ENCODE measurements at places on chromosomes 11 and 22. TPM values are rescaled to one million over a fixed set of nuclear protein-coding genes. Genes with fewer than 3 reads are reported as not detected.

DNA sequence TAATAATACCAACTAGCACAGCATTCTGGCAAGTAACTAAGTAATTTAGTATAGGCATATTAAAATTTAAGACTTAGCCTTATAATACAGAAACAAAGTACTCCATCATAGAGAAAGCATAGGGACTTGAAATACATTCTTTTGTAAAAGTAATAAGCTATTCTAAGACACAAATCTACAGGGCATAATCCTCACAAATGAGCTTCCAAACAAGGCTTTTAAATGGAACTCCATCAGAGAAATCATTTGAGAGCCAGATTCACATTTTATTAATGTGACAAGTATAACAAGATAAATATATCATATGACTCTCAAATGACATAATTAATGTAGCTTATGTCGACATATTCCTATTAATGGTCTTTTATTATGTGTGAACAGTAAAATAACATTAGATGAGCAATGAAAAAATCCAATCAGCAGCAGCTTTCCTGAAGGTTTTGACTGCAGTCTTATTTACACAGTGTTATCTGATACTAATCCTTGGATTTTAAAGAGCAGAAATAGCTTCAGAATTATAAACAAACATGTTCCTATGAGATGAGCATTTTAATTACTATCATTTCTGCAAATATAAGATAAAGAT, 241.4 kb downstream of the TTC28 start:
- no peak for DNase-seq

DNA sequence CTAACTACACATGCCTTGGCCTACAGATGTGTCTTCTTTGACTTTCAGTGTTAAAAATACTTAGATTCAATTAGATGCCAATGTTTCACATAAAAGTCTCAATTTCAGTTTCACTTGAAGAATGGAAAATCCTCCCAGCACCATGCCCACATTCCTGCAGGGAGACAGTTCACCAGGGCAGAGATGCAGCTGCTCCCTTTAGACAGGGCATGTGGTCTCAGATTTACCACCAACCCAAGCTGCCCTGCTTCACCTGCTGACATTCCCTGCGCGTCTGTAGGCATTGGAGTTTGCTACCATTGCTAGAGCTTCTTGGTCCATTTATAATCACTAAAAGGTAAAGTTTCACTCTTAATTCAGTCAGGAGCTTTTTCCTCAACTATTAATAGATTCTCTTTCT, 113.9 kb downstream of the ARFGAP2 start:
- DNase-seq, result no peak

DNA sequence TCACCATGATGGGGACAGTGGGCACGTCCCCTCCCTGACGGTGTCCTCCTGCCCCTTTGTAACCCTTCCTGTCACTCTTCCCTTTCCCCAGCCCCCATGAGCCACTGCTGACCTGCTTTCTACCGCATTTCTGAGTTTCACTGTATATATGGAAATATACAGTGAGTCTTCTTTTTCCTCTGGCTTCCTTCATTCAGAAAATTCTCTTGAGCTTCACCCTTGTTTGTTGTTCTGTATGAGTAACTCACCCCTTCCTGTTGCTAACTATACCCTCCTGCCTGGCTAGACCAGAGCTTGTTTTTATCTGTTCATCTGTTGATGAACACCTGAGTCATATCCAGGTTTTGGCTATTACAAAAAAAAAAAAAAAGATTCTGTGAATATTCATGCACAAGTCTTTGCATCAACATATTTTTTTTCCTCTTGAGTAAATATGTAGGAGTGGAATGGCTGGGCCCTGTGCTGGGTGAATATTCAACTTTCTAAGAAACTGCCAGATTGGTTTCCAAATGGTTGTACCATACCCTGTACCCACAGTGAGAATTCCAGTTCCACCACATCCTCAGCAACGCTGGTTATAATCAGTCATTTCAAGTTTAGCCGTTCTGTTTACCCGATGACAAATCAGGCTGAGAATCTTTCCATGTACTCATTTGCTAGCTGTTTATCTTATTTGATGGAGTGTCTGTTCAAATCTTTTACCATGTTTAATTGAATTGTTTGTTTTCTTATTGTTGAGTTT, 62.0 kb downstream of the IGF2 start:
- no peak for DNase-seq

DNA sequence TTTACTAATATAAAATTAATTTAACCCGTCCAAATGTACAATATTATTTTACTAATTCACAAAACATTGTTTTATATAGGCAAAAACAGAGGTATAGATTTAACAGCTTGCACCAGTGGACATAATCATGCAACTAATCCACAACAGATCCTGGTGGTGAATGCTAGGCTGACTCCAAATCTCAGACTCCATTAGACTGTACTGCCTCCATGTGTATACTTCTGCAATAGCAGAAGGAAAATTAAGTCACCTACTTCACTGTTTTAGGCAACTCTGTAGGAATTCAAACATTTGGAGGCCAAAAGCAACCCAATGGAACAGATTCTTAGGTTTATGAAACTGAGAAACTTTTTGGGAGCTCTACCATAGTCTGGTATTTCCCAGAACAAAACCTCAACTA, 30.0 kb upstream of the RAB39A start:
- no peak for DNase-seq

- DNase-seq, result no peak
These were observed at the start of gene LRRC10B for GRCh38 chr11:61507962-61508861. Gene LRRC10B, plus strand, starts transcription at chr11:61508749. Its CDS starts 250 bp downstream, at chr11:61508999.

- no peak for DNase-seq
These were observed 56.5 kb upstream of the ARHGAP32 start for GRCh38 chr11:129248618-129249017.

DNA sequence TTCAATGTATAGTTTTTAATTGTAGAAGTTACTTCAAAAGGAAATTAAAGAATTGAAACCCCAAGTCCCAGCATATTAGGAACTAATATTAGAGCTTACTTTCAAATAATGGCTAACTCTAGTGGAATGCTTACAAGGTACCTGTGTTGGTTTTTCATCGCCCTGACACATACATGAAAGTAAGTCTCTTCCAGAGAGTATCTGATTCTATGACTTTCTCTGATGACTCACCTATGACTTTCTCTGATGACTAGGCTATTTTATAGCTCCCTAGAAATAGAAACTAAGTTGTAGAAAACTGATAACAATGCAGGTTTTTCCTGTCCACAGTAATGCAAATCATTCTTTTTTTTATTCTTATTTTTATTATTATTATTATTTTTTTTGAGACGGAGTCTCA, 33.6 kb upstream of the MMP7 start:
- DNase-seq, result no peak

GRCh38 chr11:130389335-130389935, 39.0 kb downstream of the ADAMTS8 start:
- DNase-seq, result no peak

DNA sequence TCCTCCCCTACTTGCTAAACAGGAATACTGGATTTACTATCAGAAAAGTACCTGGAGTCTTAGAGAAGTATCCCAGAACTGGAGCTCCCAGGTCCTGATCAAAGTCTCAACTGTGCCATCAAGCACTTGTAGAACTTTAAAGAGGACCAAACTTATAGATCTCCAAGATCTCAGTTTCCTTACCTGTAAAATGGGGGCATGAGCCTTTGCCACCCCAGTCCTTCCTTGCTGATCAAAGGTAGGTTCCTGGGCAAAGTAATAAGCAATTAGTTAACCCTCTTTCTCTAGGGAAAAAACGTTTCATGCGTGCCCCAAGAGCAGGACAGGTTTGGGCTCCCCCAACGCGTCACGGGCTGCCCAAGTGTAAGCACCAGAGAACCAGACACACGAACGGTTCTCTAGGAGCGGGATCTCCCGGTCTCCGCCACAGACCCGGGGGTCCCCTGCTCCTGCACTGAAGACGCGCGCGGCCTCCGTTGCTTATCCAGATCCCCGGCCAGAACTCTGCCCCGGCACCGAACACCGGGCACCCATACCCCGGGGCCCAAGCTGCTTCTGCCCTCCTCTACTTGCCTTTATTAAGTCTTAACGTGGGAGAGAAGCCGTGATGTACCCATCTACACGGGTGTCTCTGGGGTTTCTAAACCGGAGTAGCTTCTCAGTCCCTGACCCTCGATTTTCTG, 505 bp downstream of the ZNF214 start:
- no peak for DNase-seq

DNA sequence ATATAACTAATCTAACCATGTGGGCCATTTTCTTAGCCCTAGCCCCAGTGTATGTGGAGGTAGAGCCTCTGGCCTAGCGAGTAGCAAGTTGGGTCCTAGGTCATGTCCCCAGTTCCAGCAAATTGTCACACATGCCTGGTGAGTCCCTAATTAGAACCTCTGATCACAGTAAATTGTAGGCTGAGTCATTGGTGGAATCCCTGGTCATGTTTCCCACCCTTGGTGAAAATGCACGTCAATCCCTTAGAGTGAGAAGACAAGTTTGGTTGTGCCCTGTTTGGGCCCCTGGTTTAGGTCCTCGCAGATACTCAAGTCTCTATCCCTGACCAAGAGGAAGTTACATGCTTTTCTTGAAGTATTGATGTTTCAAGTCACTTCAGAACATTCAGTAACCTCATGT, 46.7 kb downstream of the ATM start:
- DNase-seq, result no peak

- DNase-seq, result no peak
These were observed 2.5 kb downstream of the MPPED2 start for GRCh38 chr11:30583476-30584280.

DNA sequence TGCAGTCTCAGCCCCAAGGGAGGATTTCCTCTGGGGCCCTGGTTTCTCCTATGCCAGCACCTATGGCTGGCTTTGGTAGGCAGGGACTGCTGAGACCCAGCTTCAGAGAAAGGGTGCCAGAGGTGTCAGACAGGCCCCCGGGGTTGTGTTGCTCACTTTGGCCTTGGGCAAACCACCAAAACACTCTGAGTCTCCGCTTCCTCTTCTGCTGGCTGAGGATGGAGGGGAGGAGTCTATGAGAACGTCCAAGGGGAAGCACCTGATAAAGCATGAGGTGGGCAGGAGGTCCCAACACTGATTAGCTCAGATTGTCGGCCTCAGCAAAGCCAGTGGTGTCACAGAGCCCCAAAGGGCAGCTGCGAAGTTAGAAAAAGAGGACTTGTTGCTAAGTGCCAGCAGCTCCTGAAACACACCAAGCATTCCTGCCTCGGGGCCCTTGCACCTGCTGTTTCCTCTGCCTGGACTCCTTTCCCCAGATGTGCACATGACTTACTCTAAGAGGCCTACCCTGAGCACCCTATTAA, 10.5 kb downstream of the SMTNL1 start:
- DNase-seq, result no peak

The CHRM4 gene
- not detected for total RNA-seq

- no peak for DNase-seq
These were observed 5.2 kb upstream of the TNFRSF13C start for GRCh38 chr22:41931701-41932269.

DNA sequence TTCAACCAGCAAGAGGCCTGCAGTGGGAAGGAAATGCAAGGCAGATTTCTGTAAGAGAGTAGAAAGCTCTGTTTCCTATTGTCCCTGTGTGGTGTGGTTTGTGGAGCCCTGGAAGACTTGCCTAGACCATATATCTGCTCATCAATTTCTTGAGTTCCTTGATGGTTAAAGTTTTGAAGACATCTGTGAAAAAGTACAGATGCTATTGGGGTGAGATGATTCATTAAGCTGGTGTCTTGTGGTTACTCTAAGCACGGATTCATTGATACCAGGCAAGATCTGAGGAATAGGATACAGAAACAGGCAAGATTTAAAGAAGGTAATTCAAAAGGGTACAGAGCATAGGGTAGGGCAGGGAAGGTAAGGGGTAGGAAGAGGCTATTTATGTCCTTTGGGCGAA, 275.8 kb upstream of the SESN3 start:
- DNase-seq, result no peak

DNA sequence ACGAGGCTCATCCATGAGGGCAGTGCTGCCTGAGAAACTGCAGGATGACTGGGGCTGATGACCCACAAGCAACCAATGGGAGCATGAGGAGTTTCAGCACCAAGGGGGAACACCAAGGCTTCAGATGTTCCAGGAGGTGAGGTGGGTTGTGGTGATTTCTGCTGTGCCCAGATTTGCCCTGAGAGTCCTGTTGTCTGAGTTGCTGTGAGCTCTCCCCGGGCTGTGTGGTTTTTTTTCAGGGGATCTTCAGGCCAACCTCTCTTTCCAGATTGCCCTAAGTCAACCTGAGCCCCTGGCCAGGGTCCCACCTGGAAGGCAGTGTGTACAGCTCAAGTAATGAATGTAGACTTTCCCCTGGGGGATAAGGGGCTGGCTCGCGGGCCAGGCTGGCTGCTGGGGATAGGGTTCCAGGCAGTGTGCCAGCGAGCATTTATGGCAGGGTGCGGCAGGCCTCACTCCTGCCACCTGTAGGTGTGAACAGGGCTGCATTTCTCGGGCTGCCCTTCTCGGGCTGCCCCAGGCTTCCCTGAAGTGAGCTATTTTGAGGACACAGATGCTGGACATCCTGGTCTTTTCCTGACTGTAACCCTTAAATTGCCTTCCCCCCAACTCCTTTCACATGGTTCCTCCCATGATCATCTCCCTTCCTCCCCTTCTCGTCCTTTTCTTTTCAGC, 9.8 kb downstream of the SLC22A6 start:
- DNase-seq, result no peak

DNA sequence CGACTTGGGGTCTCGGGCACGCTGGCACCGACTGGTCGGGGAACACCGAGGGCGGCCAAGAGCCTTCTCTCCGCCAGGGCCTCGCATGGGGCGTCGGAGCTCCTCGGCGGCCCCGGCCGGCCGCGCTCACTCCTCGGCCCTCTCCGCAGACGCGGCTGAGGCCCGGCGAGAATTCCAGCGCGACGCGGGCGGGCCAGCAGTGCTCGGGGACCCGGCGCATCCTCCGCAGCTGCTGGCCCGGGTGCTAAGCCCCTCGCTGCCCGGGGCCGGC, 5.6 kb downstream of the TBX1 start:
- DNase-seq, result no peak

GRCh38 chr11:42591841-42592240, 720.0 kb upstream of the API5 start:
- no peak for DNase-seq

The CLTCL1 gene
- total RNA-seq, result 27.9 TPM

DNA sequence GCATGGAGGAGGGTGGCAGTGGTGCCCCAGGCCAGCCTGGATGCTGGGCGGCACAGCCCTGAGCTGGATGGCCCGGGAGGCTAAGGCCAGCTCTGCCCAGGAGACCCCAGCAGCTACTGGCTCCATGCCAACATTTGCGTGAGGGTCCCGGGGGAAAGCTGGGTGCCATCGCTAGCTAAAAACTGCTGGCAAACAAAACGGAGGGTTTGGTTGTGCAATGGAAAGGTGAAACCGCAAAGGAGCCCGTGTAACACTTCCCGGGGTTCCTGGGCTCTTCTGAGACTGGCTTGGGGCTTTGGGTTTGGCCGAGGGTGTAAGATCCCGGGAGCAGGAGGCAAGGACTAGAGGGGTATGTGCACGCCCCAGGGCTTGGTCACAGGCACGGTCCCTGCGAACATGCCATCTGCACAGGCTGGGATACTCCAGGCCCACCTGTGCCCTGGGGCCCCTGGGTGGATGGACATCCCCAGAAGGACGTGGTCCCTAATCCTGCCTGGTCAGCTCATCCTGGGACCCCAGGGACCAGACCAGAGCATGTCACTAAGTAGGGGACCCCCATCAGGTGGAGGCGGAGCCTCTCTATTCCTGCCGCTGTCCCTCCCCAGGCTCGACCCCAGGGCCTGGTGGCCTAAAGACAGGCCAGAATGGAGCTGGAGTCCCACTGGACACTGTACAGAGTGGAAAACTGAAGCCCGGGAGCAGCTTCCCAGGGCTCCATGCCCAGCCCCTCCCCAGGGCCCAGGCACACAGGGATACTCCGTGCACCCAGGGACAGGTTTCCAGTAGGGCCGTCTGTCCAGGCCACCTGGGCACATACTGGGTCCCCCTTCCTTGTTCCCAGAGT, 44.6 kb downstream of the IGF2 start:
- no peak for DNase-seq

The RIBC2 gene
- 0.42 TPM for total RNA-seq

The SLC22A25 gene
- not detected for total RNA-seq

- no peak for DNase-seq
These were observed 40.9 kb upstream of the MYEOV start for GRCh38 chr11:69253028-69253427.

Data from tibial nerve (tissue), 4 donors.